ENCODE measurements at places on chromosomes 11 and 22.

GRCh38 chr22:36284171-36284571 lies 31.2 kb downstream of the APOL1 start:
- no peak for DNase-seq

DNA sequence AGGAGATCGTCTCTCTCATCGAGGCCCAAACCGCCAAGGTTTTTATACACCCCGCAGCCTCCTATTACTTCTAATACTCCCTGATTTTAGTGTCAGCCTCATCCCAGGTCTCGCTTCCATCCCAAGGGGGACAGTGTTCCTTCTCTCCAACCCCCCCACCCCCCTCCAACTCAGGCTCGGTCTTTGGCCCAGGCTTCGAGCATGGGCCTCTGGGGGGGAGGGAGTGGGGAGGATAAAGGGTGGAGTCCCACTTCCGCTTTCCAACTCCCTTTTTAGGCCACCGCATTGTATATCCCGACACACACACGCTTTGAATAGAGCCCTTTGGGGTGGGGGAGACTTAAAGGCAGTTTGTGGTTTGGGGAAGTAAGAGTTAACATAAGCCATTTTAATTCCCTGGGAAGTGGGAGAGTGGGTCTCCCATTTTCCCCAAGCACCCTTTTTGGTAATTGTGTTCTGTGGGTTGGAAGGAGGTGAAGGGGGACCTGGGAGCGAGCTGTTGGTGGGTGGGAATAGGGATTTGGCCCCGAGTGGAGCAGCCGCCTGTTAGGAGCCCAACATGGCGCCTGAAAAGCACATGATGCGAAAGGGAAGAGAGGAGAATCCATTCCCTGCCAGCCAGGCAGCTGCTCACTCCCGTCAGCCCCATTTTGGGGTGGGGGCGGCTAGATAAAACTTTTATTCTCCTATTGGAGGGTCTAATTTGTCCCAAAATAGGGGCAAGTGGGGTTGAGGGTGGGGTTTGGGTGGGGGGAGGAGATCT lies 844 bp downstream of the PCF11 start:
- DNase-seq = no peak

DNA sequence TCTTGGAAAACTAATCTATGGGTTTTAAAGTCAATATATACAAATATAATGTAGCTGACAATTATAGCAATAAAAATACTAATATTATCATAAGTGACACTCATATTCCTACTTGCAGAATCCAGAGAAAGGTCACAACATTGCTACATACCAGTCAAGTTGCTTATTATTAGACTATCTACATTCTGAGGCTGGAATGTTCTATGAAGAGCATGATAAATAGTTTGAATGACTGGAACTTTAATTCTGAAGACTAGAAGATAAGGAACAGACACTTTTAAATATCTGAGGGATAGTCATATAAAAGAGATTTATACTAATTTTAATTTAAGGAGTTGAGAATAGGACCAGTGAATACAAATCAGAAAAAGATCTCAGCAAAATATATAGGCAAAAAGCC lies 146.0 kb downstream of the GUCY1A2 start:
- DNase-seq = no peak

- no peak for DNase-seq
Observed at GRCh38 chr11:74310857-74311256, 583 bp downstream of the P4HA3 start.

- peak; percentile 46 for DNase-seq
Observed at GRCh38 chr11:32176223-32176934, 85.5 kb downstream of the RCN1 start.

DNA sequence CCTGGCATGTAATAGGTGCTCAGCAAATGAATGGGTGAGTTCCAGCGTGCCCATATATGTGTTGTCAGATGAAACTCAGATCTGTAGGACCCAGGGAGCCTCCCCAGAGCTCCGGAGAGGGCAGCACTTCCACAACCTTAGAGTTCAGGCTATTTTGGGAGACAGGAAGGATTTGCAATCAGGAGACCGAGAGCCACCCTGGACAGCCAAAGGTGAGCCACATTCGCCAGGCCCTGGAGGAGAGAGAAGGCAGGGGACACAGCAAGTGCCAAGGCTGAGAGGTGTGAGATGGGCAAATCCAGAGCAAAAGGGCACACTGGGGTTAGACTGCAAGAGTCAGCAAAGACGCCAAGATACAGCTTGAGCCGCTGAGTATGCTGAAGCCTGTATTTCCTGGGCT lies 66.4 kb downstream of the CD82 start:
- no peak for DNase-seq

GRCh38 chr11:31960126-31960525 lies 130.7 kb upstream of the RCN1 start:
- DNase-seq = no peak

DNA sequence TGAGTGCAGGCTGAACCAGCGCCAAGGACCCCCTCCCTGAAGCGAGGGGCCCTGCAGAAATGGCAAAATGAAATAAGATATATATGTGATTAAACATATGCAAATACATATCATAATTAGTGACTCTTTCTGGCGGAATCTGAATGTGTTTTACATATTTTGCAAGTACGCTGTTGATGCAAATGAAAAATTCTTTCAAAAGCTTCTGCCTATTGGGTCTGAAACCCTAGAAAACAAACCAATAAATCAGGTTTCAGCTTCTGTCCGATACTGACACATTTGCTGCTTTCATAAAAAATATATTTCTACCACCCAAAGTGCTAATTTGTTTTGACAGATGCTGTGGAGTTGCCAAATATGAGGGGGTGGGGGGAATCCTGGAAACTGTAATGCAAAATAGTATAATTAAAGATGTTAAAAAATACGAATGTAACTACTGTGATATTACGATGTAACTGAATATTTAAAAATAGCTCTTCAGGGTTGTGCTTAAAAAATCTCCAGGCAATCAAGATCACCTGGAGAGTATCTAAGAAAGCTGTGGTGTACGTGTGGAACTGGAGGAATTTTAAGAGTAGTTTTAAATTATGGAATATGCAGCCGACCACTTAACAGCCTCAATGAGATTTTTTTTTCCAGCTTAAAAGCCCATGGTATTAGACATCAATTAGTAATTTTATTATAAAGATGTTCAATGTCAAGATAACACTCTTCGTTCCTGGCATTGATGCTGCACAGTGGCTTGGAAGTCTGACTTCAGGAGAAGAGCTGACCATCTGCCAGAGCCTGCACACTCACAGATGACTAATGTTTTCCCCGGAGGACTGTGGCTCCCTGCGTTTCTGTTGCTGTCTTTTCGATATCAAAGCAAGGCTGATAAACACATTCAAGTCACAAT lies 122.2 kb upstream of the RCN1 start:
- DNase-seq = no peak

DNA sequence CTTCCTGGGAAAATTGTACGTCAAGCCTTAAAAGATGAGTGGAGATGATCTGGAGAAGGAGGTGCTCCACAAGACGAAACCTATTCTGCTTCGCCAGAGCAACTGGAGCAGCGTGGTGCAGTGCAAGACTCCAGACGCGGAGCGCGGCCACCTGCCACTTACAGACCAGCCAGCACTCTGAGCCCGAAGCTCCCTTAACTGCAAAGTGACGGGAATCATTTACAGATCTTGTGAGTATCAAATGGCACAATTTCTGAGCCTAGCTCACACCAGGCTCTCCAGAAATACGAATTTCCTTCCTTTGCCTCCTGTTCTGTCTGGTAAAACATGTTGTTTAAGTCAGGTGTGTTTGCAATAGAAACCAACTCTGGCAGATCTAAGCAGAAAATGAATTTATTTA lies 369.3 kb downstream of the CADM1 start:
- DNase-seq = no peak

GRCh38 chr11:113436672-113437252 lies 38.4 kb downstream of the DRD2 start:
- no peak for DNase-seq

- no peak for DNase-seq
Observed at GRCh38 chr22:20648306-20648903, 125.5 kb upstream of the SERPIND1 start.

- no peak for DNase-seq
Observed at GRCh38 chr11:27524155-27524554, 17.6 kb upstream of the LIN7C start.

DNA sequence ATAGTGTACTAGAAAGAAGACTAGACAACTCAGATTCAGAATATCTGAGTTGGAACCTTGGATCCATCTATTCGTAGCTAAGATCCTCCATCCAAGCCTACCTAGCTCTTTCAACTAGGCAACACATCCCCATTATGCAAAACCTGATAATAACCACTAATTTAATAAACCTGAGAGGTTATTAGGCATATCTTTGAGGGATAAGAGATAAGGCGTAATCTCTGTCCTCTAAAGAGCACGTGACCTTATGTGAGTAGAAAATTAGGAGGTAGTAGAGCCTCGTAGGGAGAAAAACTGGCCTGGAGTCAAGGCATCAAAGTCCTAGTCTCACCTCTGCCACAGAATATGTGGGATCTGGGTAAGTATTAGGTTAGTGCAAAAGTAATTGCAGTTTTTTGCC lies 87.8 kb downstream of the FAM168A start:
- DNase-seq = no peak

GRCh38 chr11:27238811-27239210 lies 124.2 kb downstream of the CCDC34 start:
- no peak for DNase-seq

- DNase-seq = no peak
Observed at GRCh38 chr11:68828957-68829356, 12.8 kb downstream of the CPT1A start.

DNA sequence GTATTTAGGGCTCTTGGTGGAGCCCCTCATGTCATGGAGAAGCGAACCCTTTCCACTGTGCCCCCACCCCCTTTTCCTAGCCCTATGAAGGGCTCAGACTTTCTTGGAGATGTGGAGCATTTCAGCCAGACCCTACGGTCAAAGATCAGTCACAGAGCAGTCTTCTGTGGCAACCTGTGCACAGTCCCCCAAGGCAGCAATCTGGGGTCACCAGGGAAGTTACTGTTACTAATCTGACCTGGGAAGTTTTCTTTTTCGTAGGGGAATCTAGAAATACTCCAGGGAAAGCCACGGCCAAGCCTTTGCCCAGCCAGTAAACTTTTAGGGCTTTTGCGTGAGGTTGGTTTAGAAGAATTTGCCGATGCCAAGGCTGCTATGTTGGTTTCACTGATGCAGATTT lies 50.6 kb downstream of the ZBTB16 start:
- DNase-seq = no peak
